ENCODE measurements at places on chromosomes 7 and 10.
A peak's percentile ranks its signal among the peaks of the same experiment; 100 is the strongest.

DNA sequence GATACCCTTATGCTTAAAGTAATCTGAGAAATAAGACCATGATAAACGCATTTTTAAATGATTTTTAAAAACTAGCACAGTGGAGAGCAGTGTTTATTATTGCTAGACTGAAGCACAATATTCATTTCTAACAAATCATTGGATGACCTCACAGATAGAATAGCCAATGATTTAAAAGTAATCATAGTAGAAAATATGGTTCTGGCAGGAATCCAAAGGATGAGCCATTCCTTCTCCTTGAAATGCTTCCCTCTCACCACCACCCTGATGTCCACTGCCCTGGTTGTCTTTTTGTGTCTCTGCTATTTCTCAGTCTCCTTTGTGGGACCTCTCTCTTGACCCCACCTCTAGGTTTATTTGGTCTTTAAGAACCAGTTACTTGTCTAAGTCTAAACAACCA is 64.9 kb downstream of the PRKG1 start:
- DNase-seq, result no peak

- no peak for DNase-seq
These were observed 31.8 kb upstream of the HMX3 start for GRCh38 chr10:123103944-123104343.

- DNase-seq, result no peak
These were observed 164.7 kb downstream of the ADAM12 start for GRCh38 chr10:126223512-126224067.

GRCh38 chr7:117859246-117859812 is 13.9 kb downstream of the CTTNBP2 start:
- DNase-seq, result no peak

DNA sequence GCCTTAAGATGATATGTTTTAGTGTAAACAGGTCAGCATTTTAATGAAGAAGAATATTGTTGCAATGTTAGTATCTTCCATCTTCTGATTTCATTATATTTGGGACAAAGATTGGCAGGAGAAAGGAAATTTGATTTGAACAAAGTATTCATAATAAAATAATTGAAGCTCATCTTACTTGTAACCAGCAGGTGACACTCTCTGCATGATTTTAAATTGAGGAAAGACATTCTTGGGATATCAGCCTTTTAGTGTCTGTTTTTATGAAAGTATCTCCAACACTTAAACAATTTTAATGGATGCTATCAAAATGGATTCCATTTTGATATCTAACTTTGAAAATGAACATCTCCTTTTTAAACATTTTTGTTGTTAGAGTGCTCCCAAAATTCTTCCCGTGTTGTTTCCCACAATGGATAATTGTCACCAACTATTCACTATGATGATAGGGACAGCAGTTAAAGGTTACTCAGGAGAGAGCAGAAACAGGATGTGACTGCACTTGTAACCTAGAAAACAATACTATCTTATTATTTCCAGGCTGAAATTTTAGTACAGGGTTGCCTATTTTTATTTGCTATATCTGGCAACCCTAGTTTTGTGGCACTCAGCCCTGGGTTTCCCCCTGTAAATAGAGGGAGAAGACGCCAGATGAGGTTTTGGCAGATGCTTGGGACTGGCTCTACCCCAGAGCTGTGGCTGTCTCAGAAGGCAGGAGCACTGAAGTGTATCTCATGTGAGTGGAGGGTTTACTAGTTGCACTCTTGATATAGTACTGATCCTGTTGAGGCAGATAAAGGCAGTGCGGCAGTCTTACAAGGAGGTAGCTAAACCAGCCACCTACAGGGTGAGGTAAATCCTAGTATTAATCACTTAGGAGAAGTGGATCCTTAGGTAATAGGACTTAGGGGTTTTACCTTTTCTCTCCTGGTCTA is 31.0 kb upstream of the ABCB4 start:
- peak; percentile 29 for DNase-seq
